ENCODE measurements at places on chromosomes 7 and 10.

GRCh38 chr10:62779487-62780248, 24.9 kb upstream of the ADO start:
- no peak for DNase-seq

DNA sequence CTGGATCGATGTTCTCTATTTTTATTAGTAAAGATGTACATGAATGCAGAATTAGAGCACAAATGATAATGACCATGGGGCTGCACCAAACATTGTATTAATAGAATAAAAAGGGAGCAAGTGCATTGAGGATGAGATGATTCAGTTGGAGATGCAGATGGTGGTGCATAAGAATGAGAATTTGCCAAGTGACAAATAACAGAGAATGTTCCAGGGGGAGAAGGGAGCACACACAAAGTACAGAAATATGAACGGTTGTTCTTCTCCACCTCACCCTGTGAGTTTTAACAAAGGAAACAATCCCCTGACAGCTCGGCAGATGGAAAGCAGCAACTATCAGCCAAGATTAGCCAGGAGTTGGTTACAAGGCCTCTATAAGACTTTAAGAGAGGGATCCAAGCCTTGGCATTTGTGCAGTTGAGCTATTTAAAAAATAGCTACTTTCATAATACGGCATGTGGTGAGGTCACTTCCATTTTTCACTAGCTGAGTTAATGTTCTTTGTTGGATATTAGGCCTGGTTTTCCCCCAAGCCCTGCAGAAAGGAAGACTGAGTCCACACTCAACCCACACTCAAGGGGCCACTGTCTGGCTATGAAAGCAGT, 462.5 kb downstream of the TNS3 start:
- no peak for DNase-seq

DNA sequence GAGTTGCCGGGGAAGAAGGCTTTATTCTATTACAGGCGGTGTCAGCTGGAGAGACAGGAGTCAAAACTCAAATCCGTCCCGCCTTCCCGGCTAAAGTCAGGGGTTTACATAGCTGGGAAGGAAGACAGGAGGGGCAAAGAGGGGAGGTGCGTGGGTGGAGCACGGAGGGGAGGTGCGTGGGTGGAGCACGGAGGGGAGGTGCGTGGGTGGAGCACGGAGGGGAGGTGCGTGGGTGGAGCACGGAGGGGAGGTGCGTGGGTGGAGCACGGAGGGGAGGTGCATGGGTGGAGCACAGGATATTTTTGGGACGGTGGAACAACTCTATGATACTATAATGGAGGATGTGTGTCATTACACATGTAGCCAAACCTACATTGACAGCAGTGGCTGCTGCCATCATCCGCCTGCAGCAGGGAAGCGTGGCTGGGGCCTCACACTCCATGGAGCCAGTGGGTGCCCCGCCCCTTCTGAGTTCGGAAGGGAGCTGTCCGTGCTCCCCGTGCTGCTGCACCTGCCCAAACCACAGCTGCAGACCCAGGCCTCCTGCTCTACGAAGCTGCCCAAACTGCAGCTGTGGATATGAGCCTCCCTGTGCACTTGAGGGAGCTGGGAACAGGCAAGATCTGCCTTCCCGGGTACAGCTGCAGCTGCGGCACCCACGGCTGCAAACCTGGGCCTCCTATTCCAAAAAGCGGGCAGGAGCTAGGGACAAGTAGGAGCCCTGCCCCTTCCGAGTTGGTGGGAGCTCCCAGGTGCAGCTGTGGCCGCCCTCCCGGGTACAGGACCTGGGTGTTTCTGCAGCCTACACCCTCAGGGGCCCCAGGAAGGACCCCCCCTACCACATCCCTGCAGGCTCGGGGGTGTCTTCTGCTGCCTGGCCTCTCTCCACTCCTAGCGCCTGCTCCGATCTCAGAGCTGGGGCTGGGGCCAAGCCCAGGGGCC, 119.4 kb downstream of the DYNC2I1 start:
- DNase-seq = peak; percentile 75

DNA sequence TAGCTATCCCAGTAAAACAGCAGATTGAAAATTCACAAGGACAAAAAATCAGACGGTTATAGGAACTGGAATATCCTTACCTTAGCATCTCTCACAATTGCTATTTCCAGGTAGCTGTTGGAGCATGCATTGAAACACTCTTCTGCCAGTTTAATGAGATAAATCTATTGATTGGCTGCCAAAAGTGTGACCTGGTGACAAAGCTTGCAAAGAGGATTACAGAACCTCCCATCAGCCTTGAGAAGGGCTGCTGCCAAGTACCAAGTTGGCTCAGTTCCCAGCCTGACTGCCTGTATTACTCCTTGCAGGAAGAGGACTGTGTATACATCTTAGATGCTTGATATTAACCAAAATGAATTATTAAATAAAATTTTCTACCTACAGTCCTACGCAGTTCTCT, 5.1 kb downstream of the PRLHR start:
- DNase-seq = no peak

DNA sequence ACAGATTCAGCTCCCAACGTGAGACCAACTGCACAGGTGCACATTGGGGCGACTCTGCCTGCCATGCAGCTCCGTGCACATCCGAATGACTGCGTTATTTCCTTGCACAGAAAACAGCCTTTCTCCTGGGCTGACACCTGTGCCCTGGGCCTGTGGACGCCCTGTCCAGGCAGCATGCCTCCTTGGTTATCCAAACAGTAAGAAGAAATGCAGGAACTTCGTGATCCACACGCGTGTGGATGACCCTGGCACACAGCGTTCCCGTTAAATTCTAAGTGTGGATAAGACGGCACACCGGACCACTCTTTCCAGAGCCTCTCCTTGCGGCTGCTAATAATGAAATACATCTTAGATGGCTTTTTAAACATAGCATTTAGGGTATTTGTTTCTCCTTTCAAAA, 39.6 kb downstream of the NKX6-2 start:
- DNase-seq = no peak

GRCh38 chr10:11097686-11098085, 80.0 kb downstream of the CELF2 start:
- no peak for DNase-seq

DNA sequence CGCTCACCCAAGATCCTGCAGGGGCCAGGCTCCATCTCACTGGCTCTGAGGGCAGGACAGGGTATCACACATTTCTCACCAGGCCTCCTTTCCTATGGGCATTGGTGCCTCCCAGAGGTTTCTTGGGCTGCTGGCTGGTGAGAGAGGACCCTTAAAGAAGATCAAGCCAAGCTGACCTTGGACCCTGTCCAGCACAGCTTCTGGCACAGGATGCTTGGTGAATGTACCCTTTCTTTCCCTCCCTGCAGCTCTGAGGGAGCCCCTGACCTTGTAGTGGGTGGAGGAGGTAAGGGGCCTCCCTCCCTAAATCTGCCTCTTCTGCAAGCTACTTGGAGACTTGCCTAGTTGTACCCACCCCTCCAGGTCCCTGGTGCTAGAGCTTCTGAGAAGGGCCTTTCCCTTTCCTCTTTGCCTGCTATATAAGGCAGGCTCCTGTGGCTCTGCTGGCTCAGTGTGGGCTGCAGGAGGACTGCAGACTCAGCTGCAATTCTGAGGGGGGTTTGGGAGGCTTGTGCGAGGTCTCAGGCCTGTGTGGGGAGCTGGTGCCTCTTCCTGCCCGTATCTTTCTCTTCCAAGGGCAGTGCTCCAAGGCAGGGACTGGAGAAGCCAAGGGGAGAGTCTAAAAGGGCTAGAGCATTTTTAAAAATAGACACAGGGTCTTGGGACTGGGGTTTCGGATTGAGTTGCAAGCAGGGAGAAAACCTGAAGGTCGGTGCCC, 11.7 kb upstream of the TRIM8 start:
- DNase-seq = no peak

GRCh38 chr10:15472431-15473395, 101.6 kb upstream of the FAM171A1 start:
- no peak for DNase-seq

GRCh38 chr7:151711906-151712809, 164.8 kb downstream of the PRKAG2 start:
- no peak for DNase-seq

GRCh38 chr7:74178632-74179031, 4.5 kb downstream of the EIF4H start:
- no peak for DNase-seq

- DNase-seq = no peak
Observed at GRCh38 chr10:34299105-34299611, 515.9 kb downstream of the PARD3 start.

DNA sequence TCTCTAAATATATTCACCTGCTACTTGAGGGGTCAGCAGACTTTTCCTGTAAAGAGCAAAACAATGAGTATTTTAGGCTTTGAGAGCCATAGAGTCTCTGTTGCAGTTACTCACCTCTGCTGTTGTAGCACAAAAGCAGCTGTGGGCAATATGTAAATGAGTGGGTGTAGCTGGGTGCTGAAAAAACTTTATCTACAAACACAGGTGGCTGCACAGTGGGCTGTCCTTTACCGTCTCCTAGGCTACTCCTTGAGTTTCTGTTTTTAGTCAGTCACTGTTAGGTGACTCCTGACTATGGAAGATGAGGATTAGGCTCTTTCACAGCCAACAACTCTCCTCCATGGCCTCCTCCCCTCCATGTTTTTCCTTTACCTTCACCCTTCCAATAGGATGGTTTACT, 286.1 kb upstream of the C7orf33 start:
- DNase-seq = no peak

DNA sequence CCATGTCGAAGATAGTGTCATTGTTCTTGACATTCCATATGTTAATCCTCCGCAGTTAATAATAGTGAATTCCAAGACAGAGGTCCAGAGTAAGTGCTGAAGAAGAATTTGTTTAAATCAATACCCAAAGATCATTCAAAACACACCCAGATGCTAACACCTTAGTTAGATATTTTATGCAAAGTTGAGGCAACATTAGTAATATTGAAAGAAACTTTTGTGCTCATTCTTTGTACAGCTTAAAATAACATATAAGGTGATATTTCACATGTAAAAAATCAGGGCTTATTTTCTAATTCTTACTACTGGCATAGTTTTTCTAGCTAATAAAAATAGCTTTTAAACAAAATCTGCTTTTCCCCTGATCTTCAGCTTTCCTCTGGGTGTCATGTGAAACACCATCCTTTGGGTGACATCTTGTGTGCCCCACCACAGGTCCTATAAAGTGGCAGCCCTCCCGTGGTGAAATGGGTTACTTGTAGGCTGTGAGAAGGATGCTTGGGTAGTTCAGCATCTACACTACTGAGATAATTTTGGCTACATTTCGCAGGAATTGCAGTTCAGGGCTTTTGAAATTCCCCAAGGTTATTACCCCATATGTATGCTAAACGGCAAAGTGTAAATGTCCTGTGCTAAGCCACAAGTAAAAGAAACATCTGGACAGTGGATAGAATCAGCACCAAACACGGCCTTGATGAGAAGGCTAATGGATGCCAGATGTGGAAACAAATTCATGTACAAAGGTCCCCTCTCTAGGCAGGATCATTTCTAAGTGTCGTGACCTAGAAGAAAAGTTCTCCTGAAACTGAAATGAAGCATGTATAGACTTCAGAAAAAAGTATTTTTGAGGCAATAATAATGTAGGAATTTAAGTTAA, 105.4 kb downstream of the GRM3 start:
- no peak for DNase-seq

- no peak for DNase-seq
Observed at GRCh38 chr7:64877714-64878610, 25.1 kb upstream of the ZNF273 start.

DNA sequence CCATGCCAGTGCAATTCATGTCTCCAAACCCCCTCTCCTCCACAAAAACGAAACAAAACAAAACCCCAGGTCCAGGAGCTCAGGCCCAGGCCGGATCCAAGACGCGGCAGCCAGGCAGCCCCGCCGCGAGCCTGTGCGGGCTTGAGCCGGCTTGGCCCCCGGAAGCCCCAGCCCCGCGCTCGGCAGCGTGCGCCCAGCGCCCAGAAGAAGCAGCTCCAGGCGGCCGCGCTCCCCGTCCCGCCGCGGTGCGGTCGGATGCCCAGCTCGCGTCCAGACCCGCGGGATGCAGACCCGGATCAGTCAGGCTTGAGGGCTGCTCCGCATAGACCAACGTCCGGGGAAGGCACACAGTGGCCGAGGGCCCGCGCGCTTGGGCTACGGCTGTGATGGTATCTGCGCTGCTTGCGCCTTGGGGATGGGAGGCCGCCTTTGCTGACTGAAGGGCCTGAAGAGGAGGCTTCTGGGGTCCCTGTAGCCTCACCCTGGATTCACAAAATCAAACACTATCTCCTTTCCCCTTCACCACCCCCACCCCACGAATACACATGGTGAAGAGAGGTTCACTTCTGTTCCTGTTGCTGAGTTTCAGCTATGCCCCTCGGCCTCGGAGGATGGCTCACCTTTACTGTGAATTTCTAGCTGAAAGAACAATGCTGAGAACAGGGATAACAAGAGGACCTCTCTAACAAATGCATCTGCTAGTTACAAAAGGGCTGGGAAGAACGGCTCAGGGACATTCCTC, 79.9 kb upstream of the EN2 start:
- no peak for DNase-seq

- peak; percentile 81 for DNase-seq
Observed at GRCh38 chr7:6272481-6273323, at the start of gene CYTH3. TSS of gene CYTH3 (minus strand) at chr7:6272624. CDS start at chr7:6272507, 117 bp downstream.

- peak; percentile 36 for DNase-seq
Observed at GRCh38 chr10:93821051-93821772, 63.5 kb downstream of the LGI1 start.

- no peak for DNase-seq
Observed at GRCh38 chr10:104268405-104268712, 625 bp upstream of the GSTO2 start.

DNA sequence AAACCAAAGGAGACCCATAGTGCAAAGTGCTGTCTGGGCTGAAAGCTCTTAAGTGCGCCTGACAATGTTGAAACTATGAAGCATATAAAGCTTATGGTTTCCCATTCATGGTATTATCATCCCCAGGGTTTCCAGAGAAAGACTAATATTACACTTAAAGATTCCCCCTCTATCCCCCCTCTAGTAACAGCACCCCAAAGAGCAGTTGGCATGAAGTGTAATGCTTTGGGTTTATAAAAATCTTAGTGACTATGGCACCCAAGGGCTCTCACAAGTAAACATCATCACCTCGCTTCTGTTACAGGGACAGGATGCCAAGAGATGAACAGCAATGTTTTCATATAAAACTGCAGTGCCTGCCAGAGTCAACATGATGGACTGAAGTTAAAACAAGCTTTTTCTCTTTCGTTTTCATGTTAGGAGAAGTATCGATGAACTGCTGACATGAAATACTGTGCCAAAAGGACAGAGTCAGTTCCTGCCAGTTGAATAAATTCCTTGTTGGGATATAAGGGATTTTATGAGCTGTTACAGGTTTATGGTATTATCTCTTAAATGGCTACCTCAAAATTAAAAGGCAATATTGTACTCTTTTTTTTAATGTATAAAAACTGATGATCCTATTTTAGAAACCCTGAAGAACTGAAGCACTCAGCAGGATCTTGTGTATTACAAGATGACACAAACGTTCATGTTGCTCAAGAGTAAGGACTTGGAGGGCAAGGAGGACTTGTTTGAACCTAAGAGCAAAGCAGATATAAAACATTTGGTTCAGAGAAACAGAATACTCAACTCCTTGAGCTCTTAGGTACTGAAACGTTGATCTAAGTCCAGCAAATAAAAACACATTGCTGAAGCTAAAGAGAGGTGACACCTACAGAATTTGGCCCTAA, 203.7 kb upstream of the IMMP2L start:
- no peak for DNase-seq

GRCh38 chr7:152925412-152926147, 166.0 kb downstream of the ACTR3B start:
- DNase-seq = no peak
